ENCODE measurements at places on chromosomes 2 and 18.

DNA sequence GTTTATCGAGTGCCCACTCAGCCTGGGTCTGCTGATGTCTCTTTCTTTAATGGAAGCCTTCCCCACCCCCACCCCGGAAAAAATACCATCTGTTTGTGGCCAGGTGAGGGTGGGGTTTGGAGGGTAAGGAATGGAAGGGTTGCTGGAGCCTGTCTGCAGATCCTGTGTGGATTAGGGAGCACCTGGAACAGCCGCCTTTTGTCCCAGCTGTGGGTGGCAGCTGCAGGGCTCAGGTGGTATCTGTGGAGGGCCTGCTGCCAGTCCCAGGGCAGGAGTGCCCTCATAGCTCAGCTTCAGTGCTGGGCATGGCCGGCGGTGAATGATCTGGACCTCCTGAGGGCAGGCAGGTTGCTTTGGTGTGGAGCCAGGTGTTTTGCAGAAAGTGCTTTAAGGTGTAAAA is 45.3 kb downstream of the IMPA2 start:
- DNase-seq, result no peak

- no peak for DNase-seq
Observed at GRCh38 chr2:170975127-170975942, 46.3 kb downstream of the GORASP2 start.

- no peak for DNase-seq
Observed at GRCh38 chr2:105576440-105577241, 168.1 kb upstream of the NCK2 start.

DNA sequence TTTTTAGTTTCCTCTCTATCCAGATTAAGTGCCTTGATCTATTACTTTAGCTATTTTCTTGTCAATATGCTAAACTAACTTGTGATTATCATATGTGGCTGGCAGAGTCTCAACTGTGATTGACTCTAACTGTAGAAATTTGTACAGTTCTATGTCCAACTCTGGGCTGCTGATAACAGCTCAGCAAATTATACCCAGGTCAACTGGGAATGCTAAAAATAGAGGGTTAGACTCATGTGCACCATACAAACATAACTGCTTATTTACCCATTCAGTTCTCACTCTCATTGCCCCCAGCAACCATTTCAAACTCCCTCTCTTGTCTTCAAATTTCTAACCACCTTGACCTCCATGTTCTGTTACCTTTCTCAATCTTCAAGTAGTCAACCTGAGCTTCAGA is 576.9 kb downstream of the TDRD15 start:
- no peak for DNase-seq

GRCh38 chr2:196195302-196195701 is 23.9 kb upstream of the STK17B start:
- no peak for DNase-seq

GRCh38 chr2:192277494-192278109 is 82.9 kb upstream of the TMEFF2 start:
- no peak for DNase-seq

DNA sequence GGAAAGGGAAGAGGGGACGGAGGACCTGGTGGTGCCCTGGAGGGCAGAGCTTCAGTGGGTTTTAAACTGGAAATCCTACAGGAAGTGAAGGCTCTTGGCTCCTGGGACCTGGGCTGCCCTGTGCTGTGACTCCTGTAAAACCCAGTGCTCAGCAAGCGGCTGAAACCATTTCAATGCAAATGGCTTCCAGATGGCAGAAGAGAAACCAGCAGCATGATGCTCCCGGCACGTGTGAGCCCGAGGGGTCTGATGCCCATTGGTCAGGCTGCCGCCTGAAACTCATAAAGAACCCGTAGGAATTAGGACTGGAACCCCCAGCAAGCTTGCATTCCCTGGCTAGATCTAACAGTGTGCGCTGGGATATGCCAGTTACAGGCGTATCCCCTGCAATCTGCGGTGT is 109.2 kb upstream of the THOC1 start:
- DNase-seq, result no peak

- DNase-seq, result no peak
Observed at GRCh38 chr18:36311026-36311570, 13.6 kb downstream of the FHOD3 start.

- no peak for DNase-seq
Observed at GRCh38 chr2:96669539-96670215, 27.1 kb downstream of the FER1L5 start.

DNA sequence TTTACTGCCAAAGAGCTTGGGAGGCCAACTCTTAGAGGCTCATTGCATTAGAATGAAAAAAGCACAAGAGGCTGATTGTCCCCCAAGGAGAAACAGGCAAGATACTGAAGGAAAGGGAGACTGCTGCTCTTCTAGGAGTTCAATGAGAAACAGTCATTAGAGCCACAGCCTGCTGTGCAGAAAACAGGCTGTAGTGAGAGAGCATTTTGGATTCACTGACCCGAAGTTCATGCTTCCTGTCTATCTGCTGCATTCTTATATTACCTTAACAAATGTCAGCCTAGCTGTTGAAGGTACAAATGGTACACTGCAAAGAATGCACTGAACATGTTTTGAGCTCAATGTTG is 423.3 kb downstream of the SETBP1 start:
- no peak for DNase-seq

DNA sequence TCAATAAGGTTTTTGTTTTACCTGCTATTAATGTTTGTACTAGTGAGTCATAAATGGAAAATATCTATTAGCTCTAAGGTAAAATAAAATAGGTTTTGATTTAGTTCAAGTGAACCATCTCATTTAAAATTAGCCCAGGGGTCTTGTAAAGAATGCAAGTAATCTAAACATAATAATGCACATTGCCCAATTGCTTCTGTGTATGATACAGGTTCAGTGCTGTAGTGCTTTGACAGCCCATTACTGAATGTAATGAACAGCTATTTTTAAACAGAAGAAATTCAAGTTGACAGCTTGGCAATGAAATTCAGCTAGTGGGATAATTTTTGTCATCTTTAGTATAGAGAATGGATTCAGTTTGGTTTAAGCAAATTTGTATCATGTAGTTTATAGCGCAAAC is 91.5 kb downstream of the CAMKMT start:
- no peak for DNase-seq

- DNase-seq, result no peak
Observed at GRCh38 chr2:46101557-46102220, 195.5 kb upstream of the EPAS1 start.

GRCh38 chr2:142716463-142717242 is 160.8 kb upstream of the KYNU start:
- DNase-seq, result no peak

- DNase-seq, result no peak
Observed at GRCh38 chr2:67576991-67577390, 179.9 kb downstream of the ETAA1 start.

- DNase-seq, result no peak
Observed at GRCh38 chr2:62631160-62632085, 74.1 kb upstream of the EHBP1 start.

DNA sequence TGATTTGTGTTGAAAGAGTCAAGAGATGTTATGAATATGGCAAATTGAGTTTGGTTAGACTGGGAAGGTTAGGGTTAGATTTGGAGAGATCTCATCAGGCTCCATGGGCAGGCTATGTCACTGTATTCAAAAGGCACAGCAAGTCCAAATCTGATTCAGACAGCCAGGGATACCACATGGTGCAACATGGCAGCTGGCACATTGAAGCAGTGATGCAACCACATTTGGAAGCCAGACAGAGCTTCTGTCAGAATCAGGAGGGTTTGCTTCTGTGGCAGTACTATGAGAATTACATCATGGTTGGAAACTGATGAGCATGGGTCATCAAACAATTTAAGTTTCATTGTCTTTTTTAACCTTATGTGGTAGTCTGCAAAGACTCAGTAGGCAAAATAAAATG is 772.2 kb downstream of the SUCLG1 start:
- DNase-seq, result no peak

- no peak for DNase-seq
Observed at GRCh38 chr18:7657937-7658336, 90.8 kb downstream of the PTPRM start.

DNA sequence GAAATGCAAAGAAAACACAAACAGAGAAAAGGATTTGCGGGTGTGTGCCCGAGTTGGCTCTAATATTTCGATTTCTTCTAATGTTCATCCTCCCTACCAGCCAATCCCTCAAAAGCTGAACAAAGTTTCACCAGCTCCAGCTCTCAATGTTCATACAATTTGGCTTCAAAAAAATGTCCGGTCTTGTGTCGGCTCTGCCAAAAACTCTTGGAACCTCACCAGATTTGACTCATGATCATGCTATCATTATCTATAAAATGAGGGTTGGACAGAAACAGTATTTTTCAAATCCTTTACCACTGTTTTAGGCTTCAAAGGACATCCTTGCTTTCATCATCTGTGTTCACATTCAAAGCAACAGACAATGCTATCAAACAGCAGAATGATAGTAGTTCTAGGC is 88.2 kb downstream of the CRACDL start:
- DNase-seq, result no peak

- DNase-seq, result no peak
Observed at GRCh38 chr2:99430614-99431291, 59.1 kb downstream of the REV1 start.

DNA sequence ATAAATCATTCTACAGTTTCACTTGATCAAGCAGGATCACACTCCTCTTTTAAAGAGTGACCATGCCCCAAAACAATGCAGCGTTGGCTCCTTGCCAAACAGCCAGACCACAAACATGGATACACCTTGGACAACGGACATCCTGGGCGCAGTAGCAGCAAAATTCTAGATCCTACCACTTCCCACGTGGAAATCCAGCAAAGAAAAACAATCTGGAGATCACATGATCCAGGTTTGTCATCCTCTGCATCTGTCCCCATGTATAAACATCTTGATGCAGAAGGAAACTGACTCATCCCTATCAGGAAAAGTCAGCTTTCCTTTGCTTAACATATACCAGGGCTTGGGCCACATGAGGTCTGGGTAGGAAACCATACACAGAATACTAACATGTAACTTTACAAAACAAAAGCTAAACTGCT is 53.1 kb downstream of the ZNF521 start:
- no peak for DNase-seq

DNA sequence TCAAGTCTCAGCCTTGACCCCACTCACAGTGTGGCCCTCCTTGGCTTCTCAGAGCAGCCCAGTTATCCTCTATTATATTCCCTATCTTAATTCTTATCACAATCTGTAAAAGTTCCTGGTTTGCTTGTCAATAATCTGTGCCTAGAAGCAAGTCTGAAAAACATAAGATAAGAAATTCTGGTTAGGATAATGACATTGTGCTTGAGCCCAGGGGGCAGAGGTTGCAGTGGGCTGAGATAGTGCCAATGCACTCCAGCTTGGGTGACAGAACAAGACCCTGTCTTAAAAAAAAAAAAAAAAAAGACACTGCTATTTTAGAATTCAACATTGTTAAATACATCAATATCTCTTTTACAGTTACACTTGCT is 63.9 kb downstream of the TMEM131 start:
- no peak for DNase-seq

DNA sequence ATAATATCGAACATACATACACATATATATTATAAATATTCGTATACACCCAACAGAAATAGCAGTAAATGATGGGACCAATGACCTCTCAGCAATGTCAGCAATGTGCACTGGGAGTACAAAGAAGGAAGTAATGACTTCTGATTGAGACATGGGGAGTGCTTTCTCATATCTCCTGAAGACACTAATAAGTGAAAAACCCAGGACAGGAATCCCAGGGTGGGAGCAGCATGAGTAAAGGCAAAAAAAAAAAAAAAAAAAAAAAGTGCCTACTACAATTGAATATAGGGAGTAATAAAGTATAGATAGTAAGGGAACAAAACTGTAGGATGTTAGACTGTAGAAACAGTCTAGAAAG is 491.3 kb downstream of the IRS1 start:
- DNase-seq, result no peak

DNA sequence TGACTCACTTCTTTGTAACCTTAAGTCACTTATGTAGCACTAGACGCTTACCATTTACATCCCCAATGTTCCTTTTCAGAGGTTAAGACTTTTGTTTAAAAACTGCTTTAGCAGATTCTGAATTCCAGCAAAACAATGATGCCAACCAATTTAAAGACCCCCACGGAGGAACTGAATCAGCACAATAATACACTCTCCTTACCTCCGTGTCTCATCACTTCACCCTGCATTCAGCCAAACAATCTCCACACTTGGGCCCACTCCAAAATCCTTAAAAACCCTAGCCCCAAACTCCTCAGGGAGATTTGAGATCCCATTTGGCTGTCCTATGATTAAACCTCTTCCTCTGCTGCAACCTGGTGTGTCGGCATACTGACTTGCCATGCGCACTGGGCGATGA is 153.9 kb downstream of the B3GNT2 start:
- DNase-seq, result no peak

DNA sequence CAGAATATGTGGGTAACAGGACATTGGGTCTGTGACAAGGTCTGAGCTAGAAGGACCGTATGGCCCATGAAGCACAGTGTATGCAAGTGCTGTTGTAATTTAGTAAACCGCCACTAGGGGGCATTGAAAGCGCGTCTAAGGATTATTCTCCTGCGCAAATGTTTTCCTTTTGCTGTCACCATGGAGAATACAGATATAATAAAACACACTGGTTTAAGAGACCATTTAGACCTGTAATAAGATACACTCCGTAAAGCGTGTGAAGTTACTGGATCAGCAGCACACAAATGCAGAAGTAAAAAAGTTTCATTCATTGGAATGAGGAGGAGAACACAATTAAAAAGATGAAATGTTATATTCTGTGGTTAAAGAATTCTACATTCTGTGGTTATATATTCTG is 272.4 kb downstream of the AGAP1 start:
- peak; percentile 7 for DNase-seq

DNA sequence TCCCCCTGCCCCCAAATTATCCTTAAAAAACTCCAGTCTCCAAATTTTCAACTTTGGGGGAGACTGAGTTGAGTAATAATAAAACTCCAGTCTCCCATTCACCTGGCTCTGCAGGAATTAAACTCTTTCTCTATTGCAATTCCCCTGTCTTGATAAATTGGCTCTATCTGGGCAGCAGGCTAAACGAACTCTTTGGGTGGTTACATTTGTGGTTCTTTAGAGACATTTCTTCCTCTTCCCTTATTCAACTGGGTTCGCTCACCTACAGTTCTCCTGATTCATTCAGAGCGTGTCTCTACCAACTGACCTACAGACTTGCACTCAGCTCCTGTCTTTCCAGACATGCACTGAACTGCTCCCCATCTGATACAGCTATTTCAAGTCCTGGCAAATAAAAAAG is 17.1 kb upstream of the SOCS6 start:
- DNase-seq, result no peak

- DNase-seq, result no peak
Observed at GRCh38 chr2:50395605-50396297, 636.2 kb downstream of the NRXN1 start.

GRCh38 chr2:41441958-41442357 is 605.9 kb upstream of the PKDCC start:
- no peak for DNase-seq

- DNase-seq, result no peak
Observed at GRCh38 chr2:219632760-219633105, 5.3 kb downstream of the SLC4A3 start.
